ENCODE measurements at places on chromosomes 6 and 20. TPM values are rescaled to one million over a fixed set of nuclear protein-coding genes. Genes with fewer than 3 reads are reported as not detected.

Gene LRFN2
- not detected for total RNA-seq

Gene ZNF451
- 37.9 TPM for total RNA-seq

Gene TOX2
- 6.1 TPM for total RNA-seq

Gene CLVS2
- total RNA-seq = not detected

Gene IL17A
- not detected for total RNA-seq
